Stimulated activated CD4-positive, alpha-beta T cell treated with anti-CD3 and anti-CD28 coated beads, Interleukin-12 subunit alpha, Interleukin-12 subunit beta, amount 100 ng/mL, for 4 hours (primary cell): ENCODE measurements at places on chromosomes 5 and 9.

GRCh38 chr9:101509572-101509971 is 24.1 kb upstream of the RNF20 start:
- no peak for DNase-seq

DNA sequence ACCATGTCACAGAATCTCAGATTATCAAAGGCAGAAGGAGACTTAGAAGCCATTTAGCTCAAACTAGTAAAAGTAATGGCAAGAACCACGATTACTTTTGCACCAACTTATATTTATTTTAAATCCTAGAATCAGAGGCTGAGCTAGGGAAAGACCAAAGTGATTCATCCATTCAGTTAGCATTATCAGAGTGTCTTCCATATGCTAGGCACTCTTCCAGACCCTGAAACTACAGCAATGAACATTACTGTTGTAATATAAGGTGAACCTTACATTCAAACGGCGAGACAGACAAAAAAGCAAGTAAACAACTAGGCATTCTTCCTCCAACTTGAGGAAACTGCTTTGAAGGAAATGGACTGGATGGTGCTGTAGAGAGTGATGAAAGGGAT is 7.9 kb downstream of the PDE6A start:
- DNase-seq, result no peak

GRCh38 chr9:76592974-76593347 is 134.0 kb downstream of the GCNT1 start:
- DNase-seq, result no peak

- DNase-seq, result no peak
Measured at GRCh38 chr5:36402512-36402906, 100.8 kb upstream of the RANBP3L start.

DNA sequence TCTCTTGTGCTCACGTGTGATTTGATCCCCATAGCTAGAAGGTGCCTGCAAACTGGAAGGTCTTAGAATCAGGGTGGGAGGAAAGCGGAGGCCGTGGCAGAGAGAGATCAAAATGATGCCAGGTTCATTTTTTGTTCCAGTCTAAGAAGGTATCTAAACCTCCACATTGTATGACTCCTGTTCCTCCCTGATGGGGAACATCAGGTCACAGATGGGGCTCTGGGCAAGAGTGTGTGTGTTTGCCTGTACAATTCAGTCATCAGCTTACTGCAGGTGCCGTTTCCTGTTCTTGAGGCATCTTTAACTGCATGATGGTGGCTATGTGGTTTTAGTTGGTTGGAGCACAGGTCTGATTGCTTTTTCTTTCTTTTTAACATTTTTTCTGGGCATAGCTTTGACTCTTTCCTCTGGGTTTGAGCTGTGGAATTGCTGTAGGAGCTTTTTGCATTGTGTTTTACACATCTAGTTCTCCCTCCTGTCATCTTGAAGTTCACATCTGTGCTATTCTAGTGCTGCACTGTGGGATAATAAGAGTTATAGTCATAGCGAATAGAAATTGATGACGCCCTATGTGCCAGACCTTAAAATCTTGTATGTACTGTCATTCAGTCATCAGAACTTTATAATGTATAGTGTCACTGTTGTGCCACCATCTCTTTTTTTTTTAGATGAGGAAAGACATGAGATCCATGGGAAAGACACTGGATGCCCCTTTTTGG is 30.8 kb downstream of the ARHGAP26 start:
- no peak for DNase-seq

- no peak for DNase-seq
Measured at GRCh38 chr5:59782856-59783255, 110.7 kb downstream of the PDE4D start.

DNA sequence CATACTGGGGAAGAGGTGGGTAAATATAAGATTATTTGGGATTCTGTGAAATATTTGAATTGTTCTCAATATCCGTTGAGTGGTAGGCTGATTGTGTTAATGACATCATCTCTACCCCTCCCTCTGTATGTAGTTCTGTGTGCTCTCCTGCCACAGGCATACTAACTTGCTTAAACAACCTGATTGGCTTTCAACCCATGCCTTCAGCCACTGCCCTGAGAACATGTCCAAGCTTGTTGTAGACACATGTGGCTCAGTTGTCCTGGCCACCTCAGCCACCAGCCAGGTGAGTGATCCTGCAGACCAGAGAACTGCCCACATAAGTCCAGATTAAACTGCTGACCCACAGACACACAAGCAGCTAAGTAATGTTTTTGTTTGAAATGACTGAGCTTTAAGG is 31.1 kb downstream of the ANKS6 start:
- DNase-seq, result no peak

GRCh38 chr5:38455796-38456330 is 100.6 kb downstream of the LIFR start:
- no peak for DNase-seq

- no peak for DNase-seq
Measured at GRCh38 chr5:111277061-111277460, 52.9 kb downstream of the CAMK4 start.

DNA sequence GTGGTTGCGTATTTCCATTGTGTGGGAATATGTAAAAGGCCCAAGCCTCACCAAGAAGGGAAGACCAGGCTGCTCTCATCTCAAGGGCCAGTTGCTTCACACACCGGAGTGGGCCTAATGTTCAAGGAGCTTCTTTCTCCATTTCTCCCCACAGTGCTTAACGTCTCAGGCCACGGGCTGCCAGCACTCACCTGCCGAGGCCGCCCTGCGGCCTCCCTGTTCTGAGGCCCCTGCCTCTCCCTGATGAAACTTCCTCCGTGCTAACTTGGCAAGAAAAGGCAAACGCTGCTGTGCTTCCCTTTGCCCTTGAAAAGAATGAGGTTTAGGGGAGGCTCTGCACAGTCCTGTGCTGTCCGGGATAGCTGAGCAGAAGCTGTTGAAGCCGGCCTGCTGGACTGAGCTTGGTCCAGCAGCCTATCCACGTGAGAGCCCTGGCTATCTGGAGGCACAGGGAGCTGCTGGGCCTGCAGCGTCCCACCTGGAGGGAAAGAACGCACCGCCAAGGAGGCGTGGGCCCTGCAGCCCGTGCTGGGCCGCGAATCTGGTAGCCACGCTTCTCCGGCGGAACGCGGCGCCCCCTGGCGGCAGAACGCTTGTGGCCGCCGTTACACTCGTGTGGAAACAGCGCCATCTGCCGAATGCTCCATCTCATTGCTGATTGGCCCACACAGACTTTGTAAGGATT is 73.5 kb upstream of the PRSS3 start:
- peak; percentile 89 for DNase-seq

- peak; percentile 99 for DNase-seq
Measured at GRCh38 chr9:128117613-128118471, 9.7 kb downstream of the PTGES2 start.

GRCh38 chr9:34513567-34514214 is 9.1 kb downstream of the ENHO start:
- no peak for DNase-seq

DNA sequence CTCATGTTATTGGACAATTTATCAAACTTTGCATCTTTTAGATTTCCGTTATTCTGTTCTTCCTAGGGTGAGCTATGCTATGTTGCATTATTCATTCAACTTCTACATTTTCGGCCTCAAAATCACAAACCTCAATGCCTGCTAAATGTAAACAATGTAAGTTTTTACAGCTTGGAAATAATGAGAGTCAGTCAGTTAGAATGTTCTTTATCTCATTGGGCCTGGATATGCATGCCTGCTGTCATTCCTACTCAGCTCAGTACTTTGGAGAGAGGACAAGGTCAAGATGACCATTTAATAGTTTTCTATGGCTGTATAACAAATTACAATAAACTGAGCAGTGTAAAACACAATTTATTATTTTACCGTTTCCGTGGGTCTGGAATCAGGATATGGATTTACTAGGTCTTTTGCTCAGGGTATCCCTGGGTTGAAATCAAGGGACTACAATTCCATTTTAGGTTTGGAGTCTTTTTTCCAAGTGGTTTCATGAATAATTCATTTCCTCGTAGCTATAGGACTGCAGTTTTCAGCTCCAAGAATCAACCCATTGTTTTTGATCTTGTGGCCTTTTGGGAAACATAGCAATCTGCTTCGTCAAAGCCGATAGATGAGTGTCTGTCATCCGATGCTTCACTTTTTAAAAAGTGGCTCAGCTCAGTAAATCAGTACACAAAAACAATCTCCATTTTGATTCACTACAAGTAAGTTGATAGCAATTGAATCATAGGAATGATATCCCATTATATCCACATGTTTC is 1143.2 kb upstream of the CDH6 start:
- no peak for DNase-seq

- no peak for DNase-seq
Measured at GRCh38 chr5:173020154-173020581, 36.0 kb upstream of the CREBRF start.

DNA sequence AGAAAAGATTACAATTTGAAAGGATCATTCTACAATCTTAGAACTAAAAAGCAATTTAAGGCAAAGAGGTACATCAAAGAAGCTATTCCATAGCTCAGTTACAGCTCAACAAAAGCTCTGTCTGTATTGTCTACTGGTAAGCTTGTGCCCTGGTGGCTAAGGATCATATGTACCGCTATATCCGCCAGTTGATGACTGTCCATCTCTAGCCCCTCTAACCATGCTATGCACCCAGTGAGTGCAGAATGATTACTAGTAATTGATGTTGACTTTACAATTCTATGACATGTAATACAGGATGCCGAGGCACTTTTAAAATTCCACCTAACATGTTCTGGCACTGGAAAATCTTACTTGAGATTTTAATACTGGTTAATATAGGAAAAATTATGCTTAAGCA is 13.1 kb downstream of the LOX start:
- DNase-seq, result no peak

- no peak for DNase-seq
Measured at GRCh38 chr5:180391276-180391675, 38.1 kb upstream of the GFPT2 start.

DNA sequence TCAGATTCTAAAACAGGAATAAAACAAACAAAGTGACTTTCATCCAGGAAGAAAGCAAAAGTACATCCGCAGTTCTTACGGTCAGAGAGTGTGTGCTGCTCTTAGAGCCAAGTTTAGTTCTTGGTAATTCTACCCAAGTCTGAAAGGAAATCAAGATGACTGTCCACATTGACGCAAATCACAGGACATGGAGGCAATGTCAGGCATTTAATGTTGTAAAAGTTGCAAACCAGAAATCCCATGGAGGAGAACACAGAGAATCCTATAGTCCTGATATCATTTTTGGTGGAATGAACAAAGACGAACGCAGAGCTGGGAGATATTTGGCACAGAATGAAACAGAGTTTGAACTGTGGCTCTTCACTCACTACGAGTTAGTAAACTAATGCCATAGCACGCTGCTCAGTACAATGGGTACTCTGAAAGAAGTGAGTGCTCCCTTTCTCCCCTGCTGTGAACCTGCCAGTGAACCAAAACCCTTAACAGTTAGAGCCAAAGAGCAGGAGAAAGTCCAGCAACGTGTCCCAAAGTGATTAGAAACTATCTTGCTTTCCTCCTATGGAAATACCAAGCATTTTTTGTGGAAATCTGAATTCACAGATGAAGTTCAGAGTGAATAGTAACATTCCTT is 74.3 kb downstream of the MUSK start:
- DNase-seq, result no peak

GRCh38 chr9:114501796-114502682 is 3.2 kb downstream of the WHRN start:
- DNase-seq, result no peak

- DNase-seq, result no peak
Measured at GRCh38 chr5:129410488-129410887, 49.6 kb upstream of the ADAMTS19 start.

DNA sequence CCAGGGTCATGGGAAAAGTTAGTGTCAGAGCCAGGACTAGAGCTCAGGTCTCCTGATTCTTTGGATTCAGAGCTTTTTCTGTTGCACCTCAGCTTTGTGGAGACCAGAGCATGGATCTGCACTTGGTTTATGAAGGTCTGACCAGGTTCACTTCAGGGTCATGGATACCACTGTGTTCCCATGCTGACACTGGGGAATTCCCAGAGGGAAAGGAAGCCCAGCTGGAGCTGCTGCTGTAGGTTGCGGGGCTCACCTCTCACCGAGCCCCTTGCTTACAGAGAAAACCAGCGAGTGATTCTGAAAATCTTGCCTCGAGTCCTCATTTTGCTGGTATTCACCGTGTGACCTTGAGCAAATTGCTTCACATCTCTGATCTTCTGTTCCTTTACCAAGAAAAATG is 83.0 kb downstream of the RGS3 start:
- no peak for DNase-seq

- DNase-seq, result no peak
Measured at GRCh38 chr5:99061711-99062110, 132.9 kb upstream of the CHD1 start.

- no peak for DNase-seq
Measured at GRCh38 chr9:12863618-12864017, 88.8 kb downstream of the LURAP1L start.

- no peak for DNase-seq
Measured at GRCh38 chr5:67305913-67306710, 109.5 kb upstream of the CD180 start.

DNA sequence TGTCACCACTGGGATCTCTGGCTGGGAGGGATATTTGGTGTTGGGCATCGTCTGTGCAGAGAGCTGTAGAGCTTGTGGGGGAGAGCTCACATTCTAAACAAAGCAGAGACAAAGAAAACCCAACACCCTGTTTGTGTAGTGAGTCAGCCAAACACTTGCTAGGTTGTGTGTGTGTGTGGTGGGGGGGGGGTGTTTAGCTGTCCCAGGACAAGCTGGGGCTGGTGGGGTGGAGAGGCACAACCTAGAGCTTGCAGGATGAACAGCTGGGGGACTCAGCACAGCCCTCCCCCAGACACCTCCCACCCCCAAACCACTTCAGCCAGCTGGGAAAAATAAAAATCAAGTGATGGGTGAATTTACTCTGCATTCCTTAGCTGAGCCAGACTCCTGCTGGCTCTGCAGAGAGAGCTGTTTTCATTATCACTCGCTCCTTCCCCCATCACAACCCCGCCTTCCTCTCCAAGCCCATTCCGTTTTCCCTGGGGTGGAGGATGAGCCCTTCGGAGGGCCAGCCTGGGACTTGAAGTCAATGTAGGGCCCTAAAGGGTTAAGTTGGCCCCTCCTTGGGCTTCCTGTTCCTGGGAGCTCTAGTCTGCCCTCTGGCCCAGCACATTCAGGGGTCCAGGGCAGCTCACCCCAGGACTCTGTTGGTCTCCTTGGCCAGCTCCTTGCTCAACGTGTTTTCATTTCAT is 2.6 kb downstream of the OLFML2A start:
- DNase-seq, result no peak

- DNase-seq, result no peak
Measured at GRCh38 chr9:92480986-92481633, 1.2 kb downstream of the ASPN start.
